Thyroid gland (tissue), 4 donors: ENCODE measurements at places on chromosomes 7 and 10. TPM values are rescaled to one million over a fixed set of nuclear protein-coding genes. Genes with fewer than 3 reads are reported as not detected.

The ZNF239 gene
- 4.8 TPM for total RNA-seq

The MRM2 gene
- 18.9 TPM for total RNA-seq

The OPALIN gene
- not detected for total RNA-seq

The PAX4 gene
- not detected for total RNA-seq

DNA sequence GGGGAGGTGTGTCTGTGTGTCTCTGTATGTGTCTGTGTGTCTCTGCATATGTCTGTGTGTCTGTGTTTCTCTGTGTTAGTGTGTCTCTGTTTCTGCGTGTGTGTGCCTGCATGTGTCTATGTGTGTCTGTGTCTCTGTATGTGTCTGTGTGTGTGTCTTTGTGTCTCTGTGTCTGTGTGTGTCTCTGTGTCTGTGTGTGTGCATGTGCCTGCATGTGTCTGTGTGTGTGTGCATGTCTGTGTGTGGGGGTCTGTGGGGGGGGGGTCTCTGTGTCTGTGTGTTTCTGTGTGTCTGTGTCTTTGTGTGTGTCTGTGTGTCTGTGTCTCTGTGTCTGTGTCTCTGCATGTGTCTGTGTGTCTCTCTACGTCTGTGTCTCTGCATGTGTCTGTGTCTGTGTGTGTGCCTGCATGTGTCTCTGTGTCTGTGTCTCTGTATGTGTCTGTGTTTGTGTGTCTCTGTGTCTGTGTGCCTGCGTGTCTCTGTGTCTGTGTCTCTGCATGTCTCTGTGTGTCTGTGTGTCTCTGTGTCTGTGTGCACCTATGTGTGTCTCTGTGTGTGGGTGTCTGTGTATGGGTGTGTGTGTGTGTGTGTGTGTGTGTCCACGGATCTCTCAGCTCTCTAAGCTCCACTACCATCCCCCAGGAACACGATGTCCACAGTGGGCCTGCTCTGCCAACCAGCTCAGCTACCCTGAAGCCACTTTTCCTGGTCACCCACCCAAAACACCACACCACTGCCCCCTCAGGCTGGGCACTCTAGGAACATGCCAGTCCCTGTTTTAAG is 41.7 kb downstream of the RASGEF1A start:
- DNase-seq: peak; percentile 2
- no peak overlapping the region for H3K4me3 ChIP-seq
- H3K36me3 ChIP-seq: no peaks in the 10 kb centered on the region
- peaks cover 6% of the 10 kb centered on the region for H3K4me1 ChIP-seq
- H3K27ac ChIP-seq: no peak overlapping the region

DNA sequence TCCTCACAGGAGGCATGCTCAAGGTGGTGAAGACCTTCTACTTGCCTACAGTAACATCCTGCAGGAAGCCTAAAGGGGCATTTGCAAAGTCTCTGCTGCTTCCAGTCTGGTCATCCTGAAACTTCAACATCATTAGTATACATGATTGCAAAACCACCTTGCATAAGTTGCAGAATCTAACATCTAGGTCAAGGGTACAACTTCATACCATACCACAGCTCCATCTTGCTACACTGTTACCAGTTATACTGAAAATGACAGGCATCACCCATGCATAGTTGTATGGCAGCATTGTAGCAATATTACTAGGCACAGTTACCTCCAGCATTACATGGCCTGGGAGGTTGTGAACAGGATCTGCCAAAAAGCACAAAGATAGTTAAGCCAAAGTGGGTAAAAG is 13.7 kb upstream of the MACROH2A2 start:
- no peaks in the 10 kb centered on the region for H3K27me3 ChIP-seq
- no peaks in the 10 kb centered on the region for H3K36me3 ChIP-seq
- no peak for DNase-seq
- H3K4me1 ChIP-seq: no peaks in the 10 kb centered on the region
- no peak overlapping the region for H3K4me3 ChIP-seq
- H3K27ac ChIP-seq: no peak overlapping the region

DNA sequence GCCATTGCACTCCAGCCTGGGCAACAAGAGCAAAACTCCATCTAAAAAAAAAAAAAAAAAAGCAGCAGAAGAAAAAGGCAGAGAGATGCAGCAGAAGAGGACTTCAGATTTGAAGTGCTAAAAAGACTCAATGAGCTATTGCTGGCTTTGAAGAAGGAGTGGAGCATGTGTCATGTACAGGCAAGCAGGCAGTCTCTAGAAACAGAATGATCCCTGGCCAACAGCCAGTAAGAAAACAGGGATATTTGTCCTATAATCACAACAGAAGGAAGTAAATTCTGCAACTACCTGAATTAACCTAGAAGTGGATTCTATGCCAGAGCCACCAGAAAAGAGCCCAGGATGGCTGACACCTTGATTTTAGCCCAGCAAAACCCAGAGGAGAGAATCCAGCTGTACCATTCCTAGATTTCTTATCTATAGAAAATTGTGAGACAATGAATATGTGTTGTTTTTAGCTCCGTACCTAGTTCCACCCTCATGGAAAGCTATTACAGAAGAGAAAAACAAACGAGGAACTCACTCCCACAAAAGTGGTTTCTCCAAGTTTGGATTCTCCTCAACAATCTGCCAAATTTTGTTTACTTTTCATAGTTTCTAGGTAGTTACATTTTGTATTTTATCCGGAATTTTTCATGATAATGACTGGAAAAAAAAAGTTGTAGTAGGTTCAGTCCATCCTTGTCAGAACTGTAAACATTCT is 198.2 kb upstream of the GNAI1 start:
- H3K4me3 ChIP-seq: no peak overlapping the region
- no peak overlapping the region for H3K27ac ChIP-seq
- H3K36me3 ChIP-seq: no peaks in the 10 kb centered on the region
- H3K4me1 ChIP-seq: no peaks in the 10 kb centered on the region
- no peak for DNase-seq
- no peaks in the 10 kb centered on the region for H3K27me3 ChIP-seq

- DNase-seq: peak; percentile 2
- no peak overlapping the region for H3K27ac ChIP-seq
- H3K27me3 ChIP-seq: no peaks in the 10 kb centered on the region
Observed at GRCh38 chr7:157389951-157390730, 53.3 kb downstream of the DNAJB6 start.

GRCh38 chr7:11317766-11318165 is 344.1 kb downstream of the PHF14 start:
- H3K27me3 ChIP-seq: no peaks in the 10 kb centered on the region
- H3K27ac ChIP-seq: no peak overlapping the region
- no peak overlapping the region for H3K4me3 ChIP-seq
- DNase-seq: no peak
- no peaks in the 10 kb centered on the region for H3K36me3 ChIP-seq
- H3K4me1 ChIP-seq: no peaks in the 10 kb centered on the region

GRCh38 chr10:75708060-75708459 is 276.6 kb downstream of the LRMDA start:
- H3K4me1 ChIP-seq: peaks cover 4% of the 10 kb centered on the region
- no peaks in the 10 kb centered on the region for H3K36me3 ChIP-seq
- H3K27me3 ChIP-seq: no peaks in the 10 kb centered on the region
- H3K27ac ChIP-seq: no peak overlapping the region
- no peak overlapping the region for H3K4me3 ChIP-seq
